ENCODE measurements at places on chromosomes 3 and 15. TPM values are rescaled to one million over a fixed set of nuclear protein-coding genes. Genes with fewer than 3 reads are reported as not detected.

Gene ITPKA
- 2.2 TPM for total RNA-seq

Gene UBA7
- total RNA-seq = 0.42 TPM

Gene TP63
- total RNA-seq = 0.70 TPM

Gene LMAN1L
- not detected for total RNA-seq

Gene ATP2B2
- not detected for total RNA-seq
